ENCODE measurements at places on chromosomes 13 and 19. TPM values are rescaled to one million over a fixed set of nuclear protein-coding genes. Genes with fewer than 3 reads are reported as not detected.

- DNase-seq: no peak
Observed at GRCh38 chr19:29415507-29415906, 110.3 kb upstream of the VSTM2B start.

DNA sequence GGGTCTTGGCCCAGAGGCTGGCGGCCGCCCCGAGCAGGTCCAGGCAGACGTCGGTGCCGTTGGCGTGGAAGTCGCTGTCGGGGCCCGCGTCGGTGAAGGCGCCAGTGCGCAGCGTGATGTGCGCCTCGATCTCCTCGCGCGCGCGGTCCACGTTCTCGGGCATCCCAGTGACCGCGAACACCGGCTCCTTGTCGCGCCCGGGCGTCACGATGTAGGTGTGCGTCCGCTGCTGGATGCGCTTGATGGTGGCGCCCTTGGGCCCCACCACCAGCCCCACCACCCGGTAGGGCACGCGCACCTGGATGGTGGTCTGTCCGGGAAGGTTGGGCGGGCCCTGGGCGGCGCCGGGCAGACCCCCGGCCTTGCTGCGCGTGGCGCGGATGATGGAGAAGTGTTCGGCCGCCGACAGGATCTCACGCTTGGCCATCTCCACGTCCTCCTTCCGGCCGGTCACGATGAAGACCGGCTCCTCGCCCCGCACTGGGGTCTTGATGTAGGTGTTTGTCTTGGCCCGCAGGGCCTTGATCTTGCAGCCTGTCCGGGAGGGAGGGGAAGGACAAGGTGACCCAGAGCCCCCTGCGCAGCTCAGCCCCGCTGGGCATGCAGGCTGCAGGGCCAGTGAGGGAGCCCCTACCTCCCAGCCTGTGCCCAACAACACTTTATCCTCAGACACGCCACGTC is 11.6 kb downstream of the MEX3D start:
- no peak for DNase-seq

DNA sequence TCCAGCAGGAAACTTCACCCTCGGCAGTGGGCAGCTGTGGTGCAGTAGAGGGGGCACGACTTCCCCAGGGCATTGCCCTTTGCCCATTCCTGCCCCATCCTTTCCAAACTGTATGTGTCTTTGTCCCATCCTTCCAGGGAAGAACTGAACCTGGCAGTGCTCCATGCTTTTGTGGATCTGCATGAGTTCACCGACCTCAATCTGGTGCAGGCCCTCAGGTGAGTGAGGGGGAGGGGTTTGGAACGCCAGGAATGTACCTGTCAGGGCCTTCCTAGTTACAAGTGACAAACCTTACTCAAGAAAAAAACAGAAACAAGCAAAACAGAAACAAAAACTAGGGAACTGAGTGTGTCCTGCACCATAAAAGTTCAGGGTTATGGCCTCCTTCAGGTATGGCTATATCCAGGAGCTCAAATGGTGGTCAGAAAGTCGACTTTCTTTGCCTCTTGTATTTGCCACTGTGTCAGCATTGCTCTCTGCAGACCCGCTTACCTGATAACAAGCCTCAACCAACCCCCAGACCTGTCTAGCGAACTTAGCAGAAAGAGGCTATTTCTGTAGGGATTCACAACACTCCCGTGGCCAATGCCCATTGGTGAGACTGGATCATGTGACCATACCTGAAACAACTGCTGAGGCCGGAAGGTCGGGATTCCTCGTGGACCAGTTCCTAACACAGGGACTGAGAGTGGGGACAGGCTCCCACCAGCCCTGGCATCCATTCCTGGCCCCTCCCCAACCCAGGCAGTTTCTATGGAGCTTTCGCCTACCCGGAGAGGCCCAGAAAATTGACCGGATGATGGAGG is 4.2 kb downstream of the CYTH2 start:
- no peak for DNase-seq

DNA sequence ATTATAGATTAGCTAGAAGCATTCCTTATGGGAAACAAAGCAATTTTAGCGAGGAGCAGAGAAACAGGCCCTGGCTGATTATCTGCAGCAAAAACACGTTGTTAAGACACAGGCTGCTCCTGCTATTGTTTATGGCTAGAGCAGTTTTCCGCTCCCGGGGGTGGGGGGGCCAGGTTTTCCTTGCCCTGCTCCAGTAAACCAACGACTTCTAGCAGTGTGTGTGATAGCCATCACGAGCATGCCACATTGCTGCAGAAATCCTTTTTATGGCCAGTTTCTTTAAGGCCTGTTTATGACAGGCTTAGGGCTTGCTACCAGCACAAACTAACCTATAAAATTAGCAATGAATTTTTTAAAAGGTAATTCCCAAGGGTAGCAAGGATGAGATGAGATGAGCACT is 18.4 kb upstream of the IL17D start:
- DNase-seq: no peak

GRCh38 chr19:49690656-49691242 is at the start of gene CPT1C:
Gene CPT1C, plus strand, starts transcription at chr19:49691116. Its CDS starts 1,137 bp downstream, at chr19:49692253.
- DNase-seq: no peak

DNA sequence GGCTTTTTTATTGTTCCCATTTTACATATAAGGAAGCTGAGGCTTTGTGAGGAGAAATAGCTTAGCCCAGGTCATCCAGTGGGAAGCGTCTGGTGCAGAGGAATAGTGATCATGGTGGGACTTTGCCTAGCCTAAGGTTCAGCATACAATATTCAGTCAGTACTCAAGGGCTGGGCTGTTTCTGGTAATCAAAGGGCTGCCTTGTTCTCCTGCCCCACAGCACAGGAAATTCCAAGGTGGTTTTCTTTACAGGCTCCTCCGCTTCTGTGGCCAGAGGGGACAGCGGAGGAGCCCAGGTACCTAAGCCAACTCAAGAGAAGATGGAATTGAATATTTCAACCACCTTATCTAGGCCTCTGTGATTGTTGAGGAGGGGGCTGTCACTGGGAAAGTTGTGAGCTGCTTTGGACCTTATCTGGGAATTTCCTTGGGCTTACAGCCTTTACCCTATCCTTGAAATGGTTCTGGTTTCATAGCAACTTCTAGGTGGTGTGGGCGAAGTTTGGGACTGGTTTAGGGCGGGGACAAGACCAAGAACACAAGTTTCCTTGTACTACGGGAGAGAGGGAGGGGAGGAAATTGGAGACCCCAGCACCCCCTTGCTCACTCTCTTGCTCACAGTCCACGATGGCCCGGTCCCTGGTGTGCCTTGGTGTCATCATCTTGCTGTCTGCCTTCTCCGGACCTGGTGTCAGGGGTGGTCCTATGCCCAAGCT is at the start of gene MIA:
Gene MIA, plus strand, starts transcription at position 606 of the 716 bp plus-strand sequence. Its CDS starts 22 bp downstream, at position 628.
- no peak for DNase-seq

GRCh38 chr19:990119-990571 is 6.0 kb downstream of the WDR18 start:
- DNase-seq: no peak

GRCh38 chr13:31452525-31452924 is 252.8 kb downstream of the B3GLCT start:
- no peak for DNase-seq

DNA sequence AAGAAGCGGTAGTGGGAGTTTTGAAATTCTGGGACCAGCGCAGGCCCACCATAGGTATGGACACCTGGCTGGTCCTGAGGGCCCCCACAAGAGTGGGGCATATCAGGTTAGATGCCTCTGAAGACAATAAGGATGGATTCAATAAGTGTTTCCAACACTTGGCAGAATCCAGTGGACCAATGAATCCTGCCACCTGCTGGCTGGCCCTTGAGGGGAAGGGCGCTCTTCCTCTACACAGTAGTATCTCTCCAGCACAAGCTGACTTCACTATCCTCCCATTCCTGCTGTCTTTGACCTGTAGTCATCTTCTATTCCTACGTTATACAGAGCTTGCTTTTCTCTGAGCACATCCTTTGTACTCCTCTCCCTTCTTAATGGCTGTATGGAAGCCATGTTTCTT is 199.7 kb upstream of the TSHZ3 start:
- DNase-seq: no peak

GRCh38 chr19:49498475-49498874 is 2.2 kb downstream of the RPS11 start:
- no peak for DNase-seq

DNA sequence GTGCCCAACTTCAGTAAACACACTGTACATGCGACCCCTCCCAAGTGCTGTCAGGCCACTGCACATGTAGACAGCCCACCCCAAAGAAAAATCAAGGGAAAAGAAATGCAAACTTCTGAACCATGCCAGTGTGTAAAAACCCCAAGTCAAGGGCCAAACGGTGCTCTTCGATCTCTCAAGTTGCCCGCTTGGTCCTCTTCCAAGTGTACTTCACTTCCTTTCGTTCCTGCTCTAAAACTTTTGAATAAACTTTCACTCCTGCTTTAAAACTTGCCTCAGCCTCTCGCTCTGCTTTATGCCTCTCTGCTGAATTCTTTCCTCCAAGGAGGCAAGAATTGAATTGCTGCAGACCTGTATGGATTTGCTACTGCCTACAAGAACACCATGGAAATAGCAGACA is 600.7 kb downstream of the KCTD12 start:
- no peak for DNase-seq

DNA sequence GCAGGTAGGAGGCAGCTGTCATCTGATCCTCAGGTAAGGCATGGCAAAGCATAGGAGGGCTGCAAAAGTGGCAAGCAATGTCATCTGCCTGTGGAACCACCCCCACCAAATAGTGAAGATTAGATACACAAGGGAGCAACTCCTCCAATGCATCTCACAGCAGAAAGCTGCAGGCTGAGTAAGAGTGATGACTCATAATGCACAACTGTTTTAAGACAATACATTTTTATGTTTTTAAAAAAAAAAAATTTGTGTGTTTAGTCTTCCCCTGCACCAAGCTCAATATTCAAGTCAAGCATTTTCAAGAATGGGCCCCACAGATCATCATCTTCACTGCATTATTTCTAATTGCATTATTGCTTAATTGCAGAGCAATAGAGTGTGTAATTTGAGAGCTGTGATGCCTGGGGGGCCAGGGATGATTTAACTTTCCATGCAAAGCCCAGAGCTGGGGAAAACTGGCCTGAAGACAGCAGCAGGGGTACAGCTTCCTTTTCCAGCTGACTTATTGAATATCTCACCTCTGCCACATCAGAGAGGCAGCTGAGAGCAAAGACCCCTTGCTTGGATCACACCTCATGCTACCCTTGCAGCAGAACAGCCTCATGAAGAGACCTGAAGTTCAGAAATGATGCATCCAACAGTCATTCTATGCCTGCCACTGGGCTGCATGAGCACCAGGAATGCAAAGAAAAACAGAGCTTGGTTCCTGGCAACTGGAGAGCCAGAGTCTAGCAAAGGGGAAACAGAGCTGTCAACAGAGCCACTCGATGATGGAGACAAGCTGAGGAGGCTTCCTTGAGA is 22.7 kb upstream of the POP4 start:
- DNase-seq: no peak

The HSH2D gene
- total RNA-seq: 5.8 TPM

The PALM gene
- total RNA-seq: 44.6 TPM

The TPTE2 gene
- total RNA-seq: not detected

The ERICH6B gene
- total RNA-seq: not detected

All from omental fat pad (tissue), 4 donors.